Right renal cortex interstitium (tissue), 3 donors: ENCODE measurements at places on chromosomes 6 and 20. TPM values are rescaled to one million over a fixed set of nuclear protein-coding genes. Genes with fewer than 3 reads are reported as not detected.
A peak's percentile ranks its signal among the peaks of the same experiment; 100 is the strongest.

DNA sequence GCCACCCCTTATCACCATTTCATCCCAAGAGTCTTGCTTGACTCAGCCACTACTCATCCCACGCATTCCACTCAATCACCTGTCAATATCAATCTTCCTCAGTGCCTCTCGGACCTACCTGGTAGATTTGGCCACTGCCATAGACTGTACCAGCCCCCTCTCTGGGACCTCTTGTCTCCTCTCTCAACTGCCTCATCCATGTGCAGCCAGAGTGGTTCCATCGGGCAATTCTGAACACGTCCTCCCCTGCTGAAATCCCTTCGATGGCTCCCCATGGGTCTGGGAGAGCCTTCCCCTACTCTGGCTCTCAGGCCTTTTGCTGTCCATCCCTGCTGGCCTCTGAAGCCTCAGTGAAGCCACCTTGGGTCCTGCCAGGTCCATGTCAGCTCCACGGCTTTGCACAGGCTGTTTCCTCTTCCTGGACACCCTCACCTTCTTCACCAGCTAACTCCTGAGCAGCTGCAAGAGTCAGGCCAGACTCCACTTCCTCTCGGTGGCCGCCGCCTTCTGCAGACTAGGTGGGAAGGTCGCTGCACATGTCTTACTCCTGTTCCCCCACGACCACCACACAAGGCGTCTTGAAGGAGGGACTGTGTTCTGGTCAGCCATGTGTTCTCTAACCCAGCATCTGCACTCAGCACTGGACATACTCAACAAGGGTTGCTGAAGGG is 120.4 kb downstream of the TOX2 start:
- DNase-seq = no peak

DNA sequence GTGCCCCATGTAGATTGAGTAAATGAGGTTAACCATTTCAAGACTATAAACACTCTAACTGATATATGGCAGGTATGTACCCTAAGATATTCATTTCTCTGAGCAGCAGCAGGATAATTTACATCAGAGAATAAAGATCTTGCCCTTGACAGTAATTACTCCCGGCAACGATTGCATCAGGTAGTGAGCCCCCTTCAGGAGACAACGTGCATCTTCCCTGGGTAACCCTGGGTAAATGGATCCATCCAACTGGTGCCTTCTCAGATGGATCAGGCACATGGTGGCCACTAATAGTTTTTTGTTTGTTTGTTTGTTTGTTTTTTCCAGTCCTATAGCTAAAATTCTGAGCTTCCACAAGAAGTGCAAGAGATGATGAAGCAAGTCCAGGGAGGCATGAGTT is 469.4 kb upstream of the SLC35B3 start:
- no peak for DNase-seq

DNA sequence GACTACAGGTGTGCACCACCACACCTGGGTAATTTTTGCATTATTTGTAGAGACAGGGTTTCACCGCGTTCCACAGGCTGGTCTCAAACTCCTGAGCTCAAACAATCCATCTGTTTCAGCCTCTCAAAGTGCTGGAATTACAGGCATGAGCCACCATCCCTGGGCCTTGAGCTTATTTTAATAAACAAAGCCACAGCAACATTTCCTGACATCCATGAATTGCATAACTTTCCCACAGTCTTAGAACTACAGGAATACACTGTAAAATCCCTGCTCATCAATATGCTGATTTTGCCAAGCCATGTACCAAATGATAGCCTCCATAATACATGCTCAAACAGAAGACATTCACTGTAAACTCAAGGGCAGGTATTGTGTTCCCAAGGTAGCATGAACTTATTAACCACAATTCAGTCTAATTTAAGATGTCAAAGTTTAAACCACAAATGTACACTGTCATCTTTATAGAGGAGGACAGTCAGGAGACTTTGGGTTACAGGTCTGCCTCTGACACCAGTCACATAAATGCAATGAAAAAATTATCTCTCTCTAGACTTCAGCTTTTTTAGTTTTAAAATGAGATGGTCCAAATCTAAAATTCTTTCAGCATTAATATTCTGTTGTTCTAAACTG is 40.0 kb downstream of the NUDT3 start:
- no peak for DNase-seq

DNA sequence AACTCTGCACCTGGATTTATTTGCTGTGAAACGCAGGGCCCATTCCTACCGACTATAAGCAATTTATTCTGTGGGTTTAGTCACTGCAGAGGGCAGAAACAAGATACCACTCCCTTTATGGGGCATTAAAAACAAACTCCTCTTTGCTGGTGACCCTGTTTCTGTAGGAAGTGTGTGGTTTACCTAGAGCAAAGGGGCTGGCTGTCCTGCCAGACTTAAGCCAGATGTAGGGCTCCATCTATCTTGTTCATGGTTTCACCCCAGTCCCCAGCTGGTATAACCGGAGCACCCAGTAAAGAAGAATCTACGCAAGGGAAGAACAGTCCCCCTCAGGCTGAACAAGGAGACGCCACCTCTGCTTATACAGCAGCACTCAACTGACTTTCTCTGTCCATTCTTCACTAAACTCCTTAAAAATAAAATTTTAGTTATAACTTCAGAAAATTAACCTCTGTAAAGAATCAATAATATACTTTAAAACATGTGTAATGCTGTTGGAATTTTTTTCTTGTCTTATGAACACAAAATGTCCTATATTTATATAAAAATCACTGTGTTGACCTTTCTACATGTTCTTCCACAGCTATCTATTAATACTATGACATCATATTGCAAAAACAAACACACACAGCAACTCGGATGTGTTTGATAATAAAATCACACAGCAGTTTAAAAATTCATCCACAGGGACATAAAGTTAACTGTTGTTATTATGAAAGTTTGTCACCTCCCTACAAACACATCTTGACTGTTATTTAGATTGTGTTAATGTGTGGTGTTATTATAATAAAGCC is 126.1 kb upstream of the RPS6KA2 start:
- no peak for DNase-seq

NR2E1 gene
- polyA plus RNA-seq = not detected

DNA sequence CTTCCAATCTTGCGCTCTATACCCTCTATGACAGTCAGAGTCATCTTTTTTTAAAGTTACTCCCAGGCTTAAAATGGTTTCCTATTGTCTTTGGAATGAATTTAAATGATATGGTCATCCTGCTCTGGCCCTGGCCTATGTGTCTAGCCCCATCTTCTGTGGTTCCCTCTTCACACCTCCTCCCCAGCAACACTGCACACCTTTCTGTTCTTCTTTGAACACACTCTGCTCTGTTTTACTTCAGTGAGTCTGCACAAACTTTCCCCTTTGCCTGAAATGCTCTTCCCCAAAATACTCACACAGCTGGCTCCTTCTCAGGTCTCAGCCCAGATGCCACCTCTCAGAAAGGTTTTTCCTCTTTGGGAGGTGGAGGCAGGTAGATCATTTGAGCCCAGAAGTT is 132.7 kb downstream of the FYN start:
- no peak for DNase-seq

DNA sequence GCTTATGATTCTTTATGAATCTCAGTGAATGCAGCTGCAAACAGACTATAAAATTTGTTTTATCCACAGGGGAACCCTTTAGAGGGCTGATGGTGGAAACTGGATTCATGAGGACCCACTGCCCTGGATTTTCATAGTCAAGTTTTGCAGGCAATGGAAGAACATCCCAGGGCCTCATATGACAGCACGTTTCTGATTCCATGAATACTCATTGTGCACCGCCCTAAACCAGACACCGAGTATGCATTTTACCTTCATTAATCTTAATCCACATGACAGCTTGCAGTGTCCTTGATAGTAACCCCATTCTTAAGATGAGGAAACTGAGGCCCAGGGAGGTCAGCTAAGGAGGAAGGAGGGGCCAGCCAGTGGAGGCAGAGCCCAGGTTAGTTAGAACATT is 270.4 kb downstream of the PREX1 start:
- DNase-seq = no peak

PLTP gene
- polyA plus RNA-seq = 131 TPM

- no peak for DNase-seq
These were observed at the start of gene APOBEC2 for GRCh38 chr6:41053041-41053440. TSS of gene APOBEC2 (plus strand) at chr6:41053202. CDS start at chr6:41053348, 146 bp downstream.

DNA sequence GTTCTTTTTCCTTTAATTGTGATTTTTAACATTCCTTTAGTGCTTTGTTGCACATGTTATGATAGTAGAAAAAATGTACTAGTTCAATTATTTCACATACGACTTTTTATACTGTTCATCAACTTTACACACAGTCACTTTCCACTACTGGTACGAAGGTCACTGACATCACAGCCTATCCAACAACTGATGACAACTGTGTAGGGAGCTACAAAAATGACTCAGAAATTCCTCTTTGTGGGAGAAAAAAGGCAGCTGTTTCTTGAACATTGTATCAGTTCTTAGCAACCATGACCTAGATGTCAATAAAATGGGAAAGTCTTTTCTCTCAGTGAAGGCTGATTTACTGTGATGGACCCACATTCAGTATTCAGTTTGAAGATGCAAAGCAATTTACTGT is 7.0 kb upstream of the ID4 start:
- DNase-seq = no peak

NKX2-4 gene
- not detected for polyA plus RNA-seq

- peak; percentile 84 for DNase-seq
These were observed at the start of gene NRM for GRCh38 chr6:30690403-30691207. TSS of gene NRM (minus strand) at chr6:30690984. CDS start at chr6:30690974, 10 bp downstream.
